ENCODE measurements at places on chromosomes 2 and 18. TPM values are rescaled to one million over a fixed set of nuclear protein-coding genes. Genes with fewer than 3 reads are reported as not detected.

The TDRD15 gene
- total RNA-seq: not detected

The SERPINB7 gene
- not detected for total RNA-seq

The PCARE gene
- total RNA-seq: under 0.01 TPM

The REG1B gene
- not detected for total RNA-seq

The MAP4K4 gene
- total RNA-seq: 86.5 TPM

The ANTXR1 gene
- total RNA-seq: 166 TPM

The HOXD8 gene
- total RNA-seq: 2.7 TPM

The SPP2 gene
- not detected for total RNA-seq

The C2orf74 gene
- 5.0 TPM for total RNA-seq

The KIAA2012 gene
- total RNA-seq: not detected

Measured in melanocyte of skin (primary cell).